Erythroblast (primary cell): ENCODE measurements at places on chromosomes 3 and 15.
A peak's percentile ranks its signal among the peaks of the same experiment; 100 is the strongest.

- DNase-seq, result no peak
These were observed 5.7 kb downstream of the HMG20A start for GRCh38 chr15:77426377-77426776.

GRCh38 chr15:58505581-58505980 is 73.8 kb downstream of the LIPC start:
- no peak for DNase-seq

DNA sequence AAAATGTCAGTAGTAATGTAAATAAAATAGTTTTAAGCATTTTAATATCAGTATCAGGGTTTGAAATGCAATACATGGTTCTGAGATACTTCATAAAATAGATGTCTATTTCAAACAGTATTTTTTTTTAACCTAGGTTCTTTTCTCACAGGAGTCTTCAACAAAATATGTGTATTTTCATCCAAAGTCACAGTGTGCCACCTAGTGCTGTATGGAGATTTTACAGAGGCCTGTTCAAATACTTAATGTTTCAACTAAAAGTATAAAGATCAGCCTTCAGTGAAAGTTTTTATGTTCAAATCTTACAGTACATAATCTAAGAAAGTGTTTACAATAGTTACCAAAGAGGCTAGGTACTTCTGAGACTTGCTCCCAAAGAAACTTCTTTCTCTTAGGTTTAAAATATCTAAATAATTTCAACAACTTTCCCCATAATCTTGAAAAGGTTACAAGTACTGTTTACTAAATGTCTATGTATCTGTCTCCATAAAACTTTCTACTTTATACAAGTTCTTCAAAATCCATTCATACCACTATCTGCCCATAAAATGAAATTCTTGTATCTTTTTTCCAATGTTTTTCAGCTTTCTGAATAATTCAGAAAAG is 38.3 kb downstream of the SCAPER start:
- peak; percentile 10 for DNase-seq

DNA sequence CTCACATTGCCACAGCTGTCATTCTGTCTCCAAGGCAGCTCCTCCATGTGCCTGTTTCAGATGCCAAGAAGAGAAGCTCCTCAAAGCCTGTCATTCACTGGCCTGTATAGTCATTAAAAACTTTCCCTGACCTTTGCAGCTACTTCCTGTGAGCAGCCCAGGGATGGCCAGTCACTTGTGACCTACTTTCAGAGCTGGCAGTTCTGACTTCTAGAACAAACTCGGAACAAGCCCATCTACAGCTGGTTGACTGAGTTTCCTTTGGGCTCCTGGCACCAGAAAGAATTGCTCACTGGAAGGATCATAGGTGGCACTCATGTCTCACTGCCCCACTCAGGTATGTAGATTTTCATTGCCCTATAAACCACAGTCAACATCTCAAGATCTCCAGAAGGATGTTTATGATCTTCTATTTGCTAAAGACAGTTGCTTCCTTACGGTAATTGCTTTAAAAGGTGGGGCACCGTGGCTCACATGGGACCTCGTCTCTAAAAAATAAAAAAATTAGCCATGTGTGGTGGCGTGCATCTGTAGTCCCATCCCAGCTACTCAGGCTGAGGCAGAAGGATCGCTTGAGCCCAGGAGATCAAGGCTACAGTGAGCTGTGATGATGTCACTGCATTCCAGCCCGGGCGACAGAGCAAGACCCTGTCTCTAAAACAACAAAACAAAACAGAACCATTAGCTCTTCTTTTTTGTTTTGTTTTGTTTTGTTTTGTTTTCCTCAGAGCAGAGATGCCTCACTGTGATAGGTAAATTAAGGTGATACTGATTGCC is 11.2 kb upstream of the ATP13A3 start:
- no peak for DNase-seq

GRCh38 chr3:42036483-42036823 is 54.7 kb upstream of the TRAK1 start:
- DNase-seq, result peak; percentile 40

DNA sequence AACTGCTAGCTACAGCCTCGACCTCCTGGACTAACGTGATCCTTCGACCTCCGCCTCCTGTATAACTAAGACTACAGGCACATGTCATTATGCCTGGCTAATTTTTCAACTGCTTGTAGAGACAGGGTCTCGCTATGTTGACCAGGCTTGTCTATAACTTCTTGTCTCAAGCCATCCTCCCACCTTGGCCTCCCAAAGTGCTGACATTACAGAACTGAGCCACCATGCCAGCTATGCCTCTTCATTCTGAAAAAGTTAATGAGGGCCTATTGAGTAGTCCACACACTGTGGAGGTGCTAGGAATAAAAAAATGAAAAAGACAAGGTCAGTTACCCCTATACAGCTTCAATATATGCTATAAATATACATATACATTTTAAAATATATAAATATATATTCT is 18.3 kb upstream of the EPHA6 start:
- DNase-seq, result no peak

DNA sequence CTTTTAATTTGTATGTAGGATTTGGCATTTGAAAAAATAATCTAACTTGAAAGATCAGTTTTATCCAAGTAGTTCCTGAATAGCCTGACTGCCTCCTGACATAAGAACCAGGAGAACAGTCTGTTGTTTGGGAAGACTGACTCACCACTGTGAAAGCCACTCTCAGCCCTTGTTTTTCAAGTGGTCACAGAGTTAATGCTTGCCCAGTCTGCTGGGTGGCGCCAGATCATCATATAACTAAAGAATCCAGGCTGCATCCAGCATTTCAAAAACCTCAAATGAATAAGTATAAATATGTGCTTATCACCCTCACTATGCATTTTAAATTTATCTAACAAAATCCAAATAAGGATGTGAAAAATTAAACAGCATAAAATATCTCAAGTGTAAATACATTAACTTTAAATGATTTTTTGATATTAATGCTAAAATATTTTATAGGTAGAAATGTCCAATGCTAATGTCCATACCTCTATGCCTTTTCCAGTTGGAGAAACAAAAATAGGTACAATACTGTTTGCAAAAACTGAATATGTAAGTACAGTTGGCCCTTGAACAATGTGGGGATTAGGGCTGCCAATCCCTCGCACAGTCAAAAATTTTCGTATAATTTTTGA is 26.9 kb upstream of the ZBBX start:
- peak; percentile 51 for DNase-seq

DNA sequence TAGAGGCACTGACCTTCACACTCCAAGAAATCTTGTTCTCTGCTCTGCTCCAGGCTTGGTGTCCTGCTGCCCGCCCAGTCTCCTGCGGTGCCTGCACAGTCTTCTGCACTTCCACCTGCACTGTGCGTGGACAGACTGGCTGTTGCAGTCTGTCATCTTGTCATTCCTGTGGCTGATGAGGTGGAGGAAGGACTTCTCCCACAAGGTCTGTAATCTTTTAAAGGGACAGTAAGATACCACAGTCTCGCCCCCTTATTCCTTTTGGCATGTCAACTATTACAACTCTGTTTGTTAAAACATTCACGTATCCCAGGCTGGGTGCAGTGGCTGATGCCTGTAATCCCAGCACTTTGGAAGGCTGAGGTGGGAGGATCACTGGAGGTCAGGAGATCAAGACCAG is 54.1 kb upstream of the IGF2BP2 start:
- DNase-seq, result no peak

GRCh38 chr3:145760036-145760435 is 400.9 kb downstream of the PLOD2 start:
- no peak for DNase-seq

DNA sequence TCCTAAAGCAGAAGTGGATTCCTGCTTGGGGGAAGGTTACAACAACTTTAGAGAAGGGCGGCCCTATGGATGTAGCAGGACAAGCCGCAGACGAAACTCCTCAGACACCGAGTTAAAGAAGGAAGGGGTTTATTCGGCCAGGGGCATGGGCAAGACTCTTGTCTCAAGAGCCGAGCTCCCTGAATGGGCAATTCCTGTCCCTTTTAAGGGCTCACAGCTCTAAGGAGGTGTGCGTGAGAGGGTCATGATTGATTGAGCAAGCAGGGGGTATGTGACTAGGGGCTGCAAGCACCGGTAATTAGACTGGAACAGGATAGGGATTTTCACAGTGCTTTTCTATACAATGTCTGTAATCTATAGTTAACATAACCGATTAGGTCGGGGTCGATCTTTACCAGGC is 879 bp upstream of the PDHB start:
- DNase-seq, result no peak

- no peak for DNase-seq
These were observed 30.2 kb downstream of the PLAAT1 start for GRCh38 chr3:193271101-193271840.
